B cell (primary cell): ENCODE measurements at places on chromosomes 4 and X. TPM values are rescaled to one million over a fixed set of nuclear protein-coding genes. Genes with fewer than 3 reads are reported as not detected.

- DNase-seq = no peak
Measured at GRCh38 chr4:172050911-172051310, 237.7 kb downstream of the GALNTL6 start.

- no peak for DNase-seq
Measured at GRCh38 chr4:100017637-100018310, 67.7 kb upstream of the H2AZ1 start.

DNA sequence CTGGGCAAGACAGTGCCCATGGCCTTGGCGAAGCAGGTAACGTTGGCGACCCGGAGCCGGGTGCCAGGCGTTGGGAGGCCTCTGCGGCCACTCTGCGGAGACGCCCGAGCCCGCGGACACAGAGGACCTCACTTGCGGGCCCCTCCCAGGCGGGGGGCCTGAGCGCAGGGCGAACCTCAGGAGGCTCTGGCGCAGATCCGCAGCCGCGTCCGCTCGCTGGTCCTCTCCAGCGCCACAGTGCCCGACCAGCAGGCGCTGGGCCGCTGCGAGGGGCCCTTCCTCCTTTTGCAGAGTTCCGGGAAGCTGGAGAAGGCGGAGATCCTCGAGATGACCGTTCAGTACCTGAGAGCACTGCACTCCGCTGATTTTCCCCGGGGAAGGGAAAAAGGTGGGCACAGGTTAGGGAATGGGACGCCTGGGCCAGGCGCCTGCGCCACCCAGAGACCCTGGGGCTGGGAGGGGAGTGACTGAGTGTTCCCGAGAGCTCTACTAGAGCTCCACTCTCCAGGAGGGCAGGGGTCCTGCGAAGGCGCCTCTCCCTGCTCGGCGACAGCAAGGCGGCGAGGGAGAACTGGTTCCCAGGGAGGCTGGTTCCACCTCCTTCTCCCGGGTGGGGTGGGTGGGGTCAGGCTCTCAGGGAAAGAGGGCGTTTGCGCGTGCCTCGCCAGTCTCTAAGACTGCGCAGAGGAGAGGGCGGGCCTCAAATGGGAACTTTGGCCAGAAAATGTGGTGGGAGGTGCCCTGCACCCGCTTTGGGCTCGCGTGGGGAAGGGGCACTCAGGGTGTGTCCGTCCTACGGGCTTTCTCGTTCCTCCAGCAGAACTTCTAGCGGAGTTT lies 1.4 kb downstream of the HELT start:
- DNase-seq = no peak

- no peak for DNase-seq
Measured at GRCh38 chr4:170425521-170426143, 335.9 kb upstream of the AADAT start.

GNRHR gene
- not detected in 2 replicates for total RNA-seq

DNA sequence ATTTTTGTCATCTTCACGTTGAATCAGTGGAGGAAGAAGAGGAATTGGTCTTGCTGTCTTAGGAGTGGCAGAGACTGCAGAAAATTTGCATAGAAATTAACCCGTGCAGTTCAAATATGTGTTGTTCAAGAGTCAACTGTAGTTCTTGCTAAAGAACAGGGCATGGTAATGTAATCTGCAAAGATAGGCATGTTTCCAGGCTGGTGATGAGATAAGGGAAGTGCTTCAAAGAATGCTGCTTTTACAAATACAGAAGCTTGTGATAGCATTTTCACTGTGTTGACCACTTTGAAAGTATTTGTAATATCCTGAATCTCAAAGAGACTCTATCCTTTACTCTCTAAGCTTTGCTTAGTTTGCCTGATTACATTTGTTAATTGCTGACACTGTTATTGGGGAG lies 60.1 kb downstream of the PRRG1 start:
- DNase-seq = no peak

SORCS2 gene
- not detected in 2 replicates for total RNA-seq

DNA sequence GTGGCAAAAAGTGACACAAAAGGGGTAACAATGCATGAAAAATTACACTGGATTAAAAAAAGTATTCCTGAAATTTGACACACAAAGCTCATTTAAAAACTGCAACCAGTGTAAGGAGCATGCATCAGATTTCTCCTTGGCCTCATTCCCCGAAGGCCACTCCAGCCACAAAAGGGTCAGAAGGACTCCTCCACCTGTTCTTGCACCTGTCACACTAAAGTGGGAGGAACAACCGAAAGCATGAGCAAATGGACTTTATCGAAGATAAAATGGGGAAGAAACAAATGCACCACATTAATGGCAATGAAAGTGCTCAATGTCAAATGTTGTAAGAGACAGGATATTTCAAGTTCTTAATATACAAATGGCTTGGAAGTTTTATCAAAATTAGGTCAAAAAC lies 88.2 kb downstream of the ADGRA3 start:
- no peak for DNase-seq

- DNase-seq = no peak
Measured at GRCh38 chr4:80210549-80210948, 13.2 kb downstream of the PRDM8 start.

GRCh38 chr4:41678086-41678816 lies 70.3 kb downstream of the PHOX2B start:
- no peak for DNase-seq

DNA sequence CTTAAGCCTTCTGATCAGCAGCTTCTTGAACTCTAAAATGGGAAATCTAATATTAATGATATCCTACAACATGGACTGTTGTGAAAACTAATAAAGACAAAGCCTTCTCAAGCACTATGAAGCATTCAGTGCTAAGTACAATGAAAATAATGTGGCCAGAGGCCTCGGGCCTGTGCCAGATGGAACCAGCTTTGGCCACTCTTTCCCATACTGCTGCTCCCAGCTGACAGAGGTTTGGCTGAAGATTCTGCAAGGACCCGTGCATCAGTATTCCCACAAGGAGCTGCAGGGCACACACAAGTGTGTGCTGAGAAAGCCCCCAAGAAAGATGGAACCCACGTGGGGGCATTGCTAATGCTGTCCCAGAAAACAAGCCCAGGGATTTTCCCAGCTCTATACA lies 60.5 kb upstream of the RPL34 start:
- no peak for DNase-seq

TDO2 gene
- total RNA-seq = not detected in 2 replicates

CLIC2 gene
- 0.10 and 0.15 TPM in 2 replicates for total RNA-seq

DNA sequence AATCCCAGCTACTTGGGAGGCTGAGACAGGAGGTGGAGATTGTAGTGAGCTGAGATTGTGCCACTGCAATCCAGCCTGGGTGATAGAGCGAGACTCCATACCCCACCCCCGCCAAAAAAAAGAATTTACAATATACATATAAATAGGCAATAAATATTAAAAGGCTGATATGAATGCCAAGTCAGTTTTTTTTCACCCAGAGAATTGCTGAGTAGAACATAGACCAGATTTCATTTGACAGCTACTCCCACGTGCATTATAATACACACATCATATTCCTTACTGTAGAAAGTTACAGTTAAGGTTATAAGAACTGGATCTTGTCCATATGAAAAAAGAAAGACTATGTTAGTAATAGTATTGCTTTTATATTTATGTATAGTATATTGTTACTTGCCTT lies 18.7 kb upstream of the CCNI start:
- DNase-seq = no peak

DNA sequence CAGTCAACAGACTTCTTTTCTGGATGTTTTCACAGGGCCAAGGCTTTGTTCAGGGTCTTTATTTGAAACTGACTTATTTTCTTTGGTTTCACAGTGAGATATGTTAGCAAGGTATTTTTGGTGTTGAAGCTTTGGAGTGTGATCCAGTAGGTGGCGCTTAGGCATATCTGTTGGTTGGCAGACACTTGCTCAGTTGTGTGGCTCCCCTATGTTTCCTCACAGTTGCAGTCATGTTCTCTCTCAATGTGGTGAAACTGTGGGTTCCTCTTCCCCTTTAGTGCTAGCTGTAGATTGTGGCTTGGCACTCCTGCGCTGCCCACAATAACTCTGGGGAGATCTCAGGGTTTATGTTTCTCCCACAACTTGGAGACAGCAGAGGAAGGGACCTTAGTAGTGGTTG lies 460.8 kb downstream of the SLITRK2 start:
- DNase-seq = no peak

GRCh38 chr4:149785696-149786431 lies 29.8 kb downstream of the IQCM start:
- no peak for DNase-seq

- no peak for DNase-seq
Measured at GRCh38 chrX:36573720-36574119, 434.4 kb upstream of the FAM47C start.

GPR119 gene
- total RNA-seq = not detected in 2 replicates

- no peak for DNase-seq
Measured at GRCh38 chrX:112313201-112313600, 230.6 kb upstream of the TRPC5 start.

GRCh38 chr4:166808380-166808779 lies 425.9 kb downstream of the SPOCK3 start:
- DNase-seq = no peak

TCEAL7 gene
- not detected in 2 replicates for total RNA-seq

DNA sequence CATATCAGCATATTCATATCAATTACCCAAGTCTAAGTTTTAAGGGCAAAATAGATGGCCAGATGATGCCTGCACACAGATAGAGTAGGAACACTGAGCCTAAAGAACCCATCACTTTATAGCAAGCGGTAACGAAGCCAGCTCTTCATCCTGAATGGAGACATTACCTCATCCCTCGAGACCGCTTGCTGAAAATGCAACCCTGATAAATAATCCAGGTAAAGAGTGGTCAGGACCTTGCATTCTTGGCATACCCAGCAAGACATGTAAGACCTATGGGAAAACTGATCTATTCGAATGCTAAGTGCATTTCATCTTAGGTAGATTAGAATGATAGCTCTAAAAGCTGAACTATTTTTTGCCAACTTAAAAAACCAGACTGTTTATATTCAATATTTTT lies 25.3 kb downstream of the DCHS2 start:
- DNase-seq = no peak

PABPC1L2A gene
- not detected in 2 replicates for total RNA-seq

RPS6KA6 gene
- 0.59 and 0.61 TPM in 2 replicates for total RNA-seq

AKAP14 gene
- total RNA-seq = not detected in 2 replicates

DNA sequence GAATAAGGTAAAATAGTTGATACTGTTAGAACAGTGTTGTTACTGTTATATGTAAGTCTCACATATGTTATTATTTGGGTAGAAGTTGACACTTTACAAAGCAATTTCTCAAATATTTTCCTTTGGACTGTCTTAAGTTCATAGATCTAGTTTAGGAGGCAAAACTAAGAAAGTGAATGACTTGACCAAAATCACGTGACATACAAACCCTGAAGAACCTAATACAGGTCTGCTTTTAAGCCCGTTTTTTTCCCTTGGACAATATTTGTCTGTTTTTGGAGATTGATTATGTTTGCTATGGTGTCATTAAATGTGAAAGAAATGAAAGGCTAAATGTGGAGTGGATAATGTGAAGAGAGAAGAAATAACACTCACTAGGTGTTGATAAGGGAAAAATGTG lies 644.9 kb upstream of the PITX2 start:
- DNase-seq = no peak

DNA sequence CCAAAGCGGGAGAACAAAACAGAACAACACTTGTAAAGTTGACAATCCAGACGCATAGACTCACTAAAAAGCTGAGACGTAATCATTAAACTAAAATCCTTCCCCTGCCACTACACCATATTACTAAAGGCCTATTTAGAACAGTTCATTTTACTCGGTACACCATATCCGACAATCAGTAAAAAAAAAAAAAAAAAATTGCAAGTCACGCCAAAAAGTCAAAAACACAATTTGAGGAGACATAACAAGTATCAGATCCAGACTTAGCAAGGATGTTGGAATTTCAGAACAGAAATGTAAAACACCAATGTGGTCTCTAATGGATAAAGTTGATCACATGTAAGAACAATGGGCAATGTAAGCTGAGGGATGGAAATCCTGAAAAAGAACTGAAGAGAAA lies 1899.4 kb downstream of the STIM2 start:
- no peak for DNase-seq

GRCh38 chr4:73948990-73949706 lies 32.7 kb downstream of the PF4 start:
- DNase-seq = no peak

DNA sequence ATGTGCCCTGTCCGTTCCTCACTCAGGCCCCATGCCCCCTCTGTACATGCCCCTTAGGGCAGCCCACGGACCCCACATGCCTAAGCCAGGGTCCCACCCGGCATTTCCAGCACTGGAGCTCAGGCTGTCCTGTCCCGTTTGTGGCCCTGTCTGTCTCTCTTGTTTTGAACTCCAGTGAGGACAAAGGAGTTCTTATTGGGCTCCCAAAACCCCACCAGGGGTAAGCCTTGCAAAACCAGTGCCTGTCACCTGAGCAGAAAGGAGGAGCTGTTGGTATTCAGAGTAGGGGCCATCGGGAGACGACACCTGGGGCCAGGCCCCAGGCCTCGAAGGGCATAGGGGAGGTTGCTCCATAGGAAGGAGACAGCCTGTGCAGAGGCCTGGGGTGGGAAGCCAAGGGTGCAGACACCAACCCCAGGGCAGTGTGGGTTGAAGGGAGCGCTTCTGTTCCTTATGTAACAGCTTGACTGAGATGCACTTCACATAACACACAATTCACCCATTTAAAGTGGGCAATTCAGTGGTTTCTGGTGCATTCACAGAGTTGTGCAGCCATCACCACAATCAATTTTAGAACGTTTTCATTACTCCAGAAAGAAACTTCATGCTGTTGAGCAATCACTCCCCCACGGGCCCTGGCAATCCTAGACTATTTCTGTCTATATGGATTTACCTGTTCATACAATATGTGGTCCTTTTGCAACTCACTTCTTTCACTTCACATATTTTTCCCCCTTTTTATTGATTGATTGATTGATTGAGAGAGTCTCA lies 31.7 kb downstream of the MAN2B2 start:
- no peak for DNase-seq

DNA sequence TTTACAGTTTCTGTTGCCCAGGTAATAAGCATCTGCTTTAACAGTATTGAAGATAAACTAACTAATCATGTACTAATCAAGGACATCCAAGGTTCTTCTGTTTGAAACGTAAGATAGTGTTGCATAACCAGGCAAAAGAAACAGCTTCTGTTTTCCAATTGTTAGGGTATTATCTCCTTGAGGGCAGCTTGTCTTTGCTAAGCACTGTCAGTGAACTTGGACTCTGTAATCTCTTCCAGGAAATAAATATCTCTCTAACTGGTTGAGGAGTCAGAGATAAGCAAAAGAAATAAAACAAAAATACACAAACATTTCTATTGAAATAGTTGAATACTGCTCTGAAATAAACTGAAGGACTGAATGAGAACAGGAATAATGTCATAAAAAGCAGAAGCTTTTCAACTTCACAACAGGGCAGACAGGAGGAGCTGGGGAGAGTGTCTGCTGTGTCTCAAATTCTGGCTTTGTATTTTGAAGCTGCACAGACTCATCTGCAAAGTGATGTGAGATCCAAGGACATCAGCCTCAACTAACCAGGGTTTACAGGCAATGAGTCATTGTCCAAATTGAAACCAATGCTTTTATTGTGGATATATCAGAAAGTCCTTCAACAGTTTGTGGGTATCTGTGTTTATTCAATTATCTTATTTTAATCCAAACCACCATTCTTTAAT lies 1253.0 kb upstream of the PCDH7 start:
- DNase-seq = no peak

DNA sequence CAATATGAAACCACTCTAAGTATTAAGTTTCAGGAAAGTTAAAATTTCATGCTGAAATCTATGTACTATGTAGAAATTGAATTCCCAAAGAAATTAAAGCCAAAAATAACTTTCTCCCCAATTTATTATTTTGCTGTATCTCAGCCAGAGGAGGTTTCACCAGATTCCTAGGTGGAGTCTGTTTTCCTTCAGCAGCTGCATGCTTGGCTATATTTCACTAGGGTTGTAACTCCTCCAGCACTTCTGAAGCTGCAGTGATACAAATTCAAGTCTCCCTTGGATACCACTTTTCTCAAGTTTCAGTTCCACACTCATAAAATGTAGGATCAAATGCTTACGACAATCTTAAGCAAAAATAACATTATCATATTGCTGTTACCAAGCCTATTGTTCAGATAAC lies 41.2 kb upstream of the ZC4H2 start:
- DNase-seq = no peak

HPGDS gene
- not detected in 2 replicates for total RNA-seq
